ENCODE measurements at places on chromosomes 1 and 21. TPM values are rescaled to one million over a fixed set of nuclear protein-coding genes. Genes with fewer than 3 reads are reported as not detected.

Gene SLC35D1
- 6.3 TPM for total RNA-seq

Gene OXCT2
- total RNA-seq = 0.43 TPM

Gene RNU1-4
- total RNA-seq = 6,622 TPM

Gene RHCE
- 0.58 TPM for total RNA-seq

Gene APOBEC4
- total RNA-seq = not detected
